Stomach (tissue), 19 donors: ENCODE measurements at places on chromosomes 2 and 18. TPM values are rescaled to one million over a fixed set of nuclear protein-coding genes. Genes with fewer than 3 reads are reported as not detected.

DNA sequence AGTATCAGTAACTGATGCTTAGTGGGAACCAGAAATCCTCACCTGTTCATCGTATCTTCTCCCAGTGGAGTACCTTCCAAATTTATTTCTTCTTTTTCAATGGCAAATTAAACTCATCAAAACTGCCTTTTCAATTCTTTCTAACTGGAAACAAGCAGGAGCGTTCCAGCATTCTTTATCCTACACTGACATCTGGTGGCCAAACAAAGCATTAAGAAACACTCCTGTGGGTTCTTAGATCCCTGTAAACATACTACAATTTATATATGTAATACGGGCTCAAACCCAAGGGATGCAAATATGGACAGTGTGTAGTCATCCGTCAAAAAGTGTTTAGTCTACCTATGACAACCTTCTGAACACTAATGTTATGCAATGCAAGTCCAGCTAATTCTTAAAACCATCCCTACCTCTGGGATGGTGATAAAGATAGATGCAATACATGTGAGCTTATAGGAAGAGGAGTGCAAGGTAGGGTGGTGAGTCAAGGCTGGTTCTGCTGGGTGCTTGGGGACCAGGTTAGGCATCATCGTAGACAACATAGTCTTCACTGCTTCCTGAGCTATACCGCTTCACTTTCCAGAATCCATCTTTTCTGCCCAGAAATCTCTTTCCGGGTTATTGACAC, 375.0 kb downstream of the CTNNA2 start:
- DNase-seq: no peak

DNA sequence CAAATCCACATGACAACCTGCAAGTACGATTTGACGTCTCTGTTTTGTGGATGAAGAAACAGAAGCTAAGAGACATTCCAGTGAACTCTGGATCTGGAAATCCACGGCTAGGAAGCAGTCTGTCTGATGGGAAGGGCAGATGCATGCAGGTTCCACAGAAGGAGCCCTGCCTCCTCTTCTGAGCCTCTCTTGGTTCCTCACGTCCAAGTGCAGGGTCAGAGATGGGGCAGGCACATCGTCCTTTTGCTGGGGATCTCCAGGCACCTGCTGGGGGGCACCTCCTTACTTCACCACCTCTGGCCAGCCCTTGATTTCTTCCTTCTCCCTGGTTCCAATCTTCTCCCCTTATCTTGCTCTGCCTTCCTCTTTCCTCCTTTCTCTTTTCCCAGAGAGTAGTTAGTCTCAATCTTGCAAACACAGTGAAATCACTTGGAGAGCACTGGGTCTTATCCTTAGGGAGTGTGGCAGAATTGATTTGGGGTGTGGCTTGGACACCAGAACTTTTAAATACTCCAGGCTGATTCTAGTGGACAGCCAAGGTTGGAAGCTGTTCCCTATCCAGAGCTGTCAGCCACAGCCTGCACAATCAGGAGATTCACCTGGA, 137.8 kb downstream of the BCL2 start:
- DNase-seq: no peak

- no peak for DNase-seq
Observed at GRCh38 chr18:13437796-13438506, 219.4 kb downstream of the LDLRAD4 start.

DNA sequence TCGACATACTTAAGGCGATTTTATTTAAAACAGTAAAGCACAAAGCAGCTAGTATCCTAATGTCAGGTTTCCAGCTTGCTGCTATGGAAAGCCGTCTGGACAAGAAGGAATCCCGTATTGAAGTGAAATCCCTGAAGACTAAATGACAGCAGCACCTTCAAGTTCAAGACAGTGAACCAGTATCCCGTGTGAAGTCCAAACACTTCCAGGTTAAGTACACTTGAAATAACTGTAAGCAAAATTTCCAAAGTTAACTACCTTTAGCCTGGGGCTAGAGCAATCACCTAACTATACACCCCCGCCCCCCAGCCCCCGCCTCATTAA, 1.2 kb downstream of the MBOAT2 start:
- no peak for DNase-seq

TRIP12 gene
- polyA plus RNA-seq: 13.4 TPM
